ENCODE measurements at places on chromosomes 5 and 9. TPM values are rescaled to one million over a fixed set of nuclear protein-coding genes. Genes with fewer than 3 reads are reported as not detected.

- DNase-seq = no peak
Observed at GRCh38 chr5:9091896-9092662, 453.8 kb downstream of the SEMA5A start.

- no peak for DNase-seq
Observed at GRCh38 chr5:180639741-180640610, 9.4 kb downstream of the FLT4 start.

- no peak for DNase-seq
Observed at GRCh38 chr5:56698463-56699381, 116.6 kb upstream of the MAP3K1 start.

OR1Q1 gene
- not detected for total RNA-seq

DNA sequence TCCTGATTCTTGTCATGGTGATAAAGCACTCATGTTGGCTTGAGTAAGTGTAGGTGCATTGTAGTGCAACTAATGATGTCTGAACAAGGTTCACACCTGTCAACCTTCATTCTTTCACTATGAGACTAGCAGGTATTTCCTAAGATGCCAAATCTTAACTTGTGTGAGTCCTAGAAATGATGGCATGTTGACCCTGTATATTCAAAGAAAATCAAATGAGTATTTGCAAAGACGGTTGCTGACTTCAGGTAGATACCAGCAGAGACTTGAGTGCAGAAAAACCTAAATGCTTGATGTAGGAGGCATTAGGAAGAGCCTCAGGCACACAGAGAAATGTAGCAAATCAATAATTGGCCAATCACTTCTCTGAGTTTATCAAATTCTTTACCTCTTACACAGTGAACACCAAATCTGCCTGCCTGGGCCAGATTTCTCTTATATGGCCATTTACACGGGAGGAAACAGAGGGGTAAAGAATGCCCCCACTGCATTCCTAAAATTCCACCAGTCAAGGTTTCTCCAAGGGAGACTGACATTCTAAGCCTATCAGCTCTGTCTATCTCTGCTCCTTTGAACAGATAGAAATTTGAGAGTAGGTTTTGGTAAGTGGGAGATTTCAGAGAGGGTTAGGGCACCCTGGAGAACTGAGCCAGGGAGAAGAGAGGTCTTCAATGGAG lies 488.6 kb upstream of the WWC1 start:
- no peak for DNase-seq

LHX2 gene
- total RNA-seq = not detected

ARHGEF37 gene
- 20.7 TPM for total RNA-seq

DNA sequence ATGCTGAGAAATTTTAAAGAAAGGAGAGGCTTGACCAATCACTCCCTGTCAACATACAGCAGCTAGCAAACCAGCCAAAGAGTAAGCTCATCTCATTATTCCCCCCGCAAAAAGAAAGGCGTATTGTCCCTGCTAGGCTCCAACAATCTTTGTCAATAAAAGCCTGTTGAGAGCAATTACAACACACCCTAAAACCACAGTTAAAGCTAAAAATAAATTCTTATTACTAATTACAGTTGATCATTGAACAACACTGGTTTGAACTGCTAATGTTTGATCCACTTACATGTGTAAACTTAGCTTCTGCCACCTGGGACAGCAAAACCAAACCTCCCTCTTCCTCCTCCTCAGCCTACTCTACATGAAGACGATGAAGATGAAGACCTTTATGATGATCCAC lies 151.2 kb downstream of the TSSK1B start:
- DNase-seq = no peak

- DNase-seq = no peak
Observed at GRCh38 chr9:80836013-80836412, 853.3 kb downstream of the TLE1 start.

AGXT2 gene
- not detected for total RNA-seq

All from esophagus muscularis mucosa (tissue), 4 donors.